ENCODE measurements at places on chromosomes 5 and 9. TPM values are rescaled to one million over a fixed set of nuclear protein-coding genes. Genes with fewer than 3 reads are reported as not detected.

The ENTREP1 gene
- total RNA-seq: 15.1 TPM

The RELL2 gene
- total RNA-seq: under 0.01 TPM

The CCL21 gene
- 15.7 TPM for total RNA-seq

The C9 gene
- 1.0 TPM for total RNA-seq

The AMBP gene
- total RNA-seq: under 0.01 TPM

The NOP16 gene
- total RNA-seq: 9.9 TPM

The AK6 gene
- total RNA-seq: 7.8 TPM

The PCDHA9 gene
- total RNA-seq: 0.52 TPM

The FOXI1 gene
- total RNA-seq: not detected

The TAF11L2 gene
- not detected for total RNA-seq

The MYOZ3 gene
- 4.7 TPM for total RNA-seq

The CER1 gene
- not detected for total RNA-seq

The GADD45G gene
- 2.1 TPM for total RNA-seq
